ENCODE measurements at places on chromosomes 16 and 17. TPM values are rescaled to one million over a fixed set of nuclear protein-coding genes. Genes with fewer than 3 reads are reported as not detected.

Gene NPIPA7
- 5.6 TPM for total RNA-seq

Gene EPX
- total RNA-seq: not detected

Gene ELMO3
- 1.1 TPM for total RNA-seq

Gene NGFR
- total RNA-seq: 17.7 TPM

Gene KCNJ2
- 6.6 TPM for total RNA-seq

Gene CA5A
- total RNA-seq: not detected

Gene GINS2
- 3.1 TPM for total RNA-seq

Gene CRYBA1
- total RNA-seq: not detected

Gene CLDN7
- total RNA-seq: 5.4 TPM

Gene FAM20A
- total RNA-seq: 6.2 TPM

Gene RPRML
- not detected for total RNA-seq

Gene EVPLL
- 0.73 TPM for total RNA-seq
